ENCODE measurements at places on chromosomes 3 and 15.

GRCh38 chr3:106241593-106241992, 372.8 kb upstream of the CBLB start:
- no peak for DNase-seq
- no peaks in the 10 kb centered on the region for H3K4me1 ChIP-seq
- no peaks in the 10 kb centered on the region for H3K36me3 ChIP-seq
- no peaks in the 10 kb centered on the region for H3K27me3 ChIP-seq

DNA sequence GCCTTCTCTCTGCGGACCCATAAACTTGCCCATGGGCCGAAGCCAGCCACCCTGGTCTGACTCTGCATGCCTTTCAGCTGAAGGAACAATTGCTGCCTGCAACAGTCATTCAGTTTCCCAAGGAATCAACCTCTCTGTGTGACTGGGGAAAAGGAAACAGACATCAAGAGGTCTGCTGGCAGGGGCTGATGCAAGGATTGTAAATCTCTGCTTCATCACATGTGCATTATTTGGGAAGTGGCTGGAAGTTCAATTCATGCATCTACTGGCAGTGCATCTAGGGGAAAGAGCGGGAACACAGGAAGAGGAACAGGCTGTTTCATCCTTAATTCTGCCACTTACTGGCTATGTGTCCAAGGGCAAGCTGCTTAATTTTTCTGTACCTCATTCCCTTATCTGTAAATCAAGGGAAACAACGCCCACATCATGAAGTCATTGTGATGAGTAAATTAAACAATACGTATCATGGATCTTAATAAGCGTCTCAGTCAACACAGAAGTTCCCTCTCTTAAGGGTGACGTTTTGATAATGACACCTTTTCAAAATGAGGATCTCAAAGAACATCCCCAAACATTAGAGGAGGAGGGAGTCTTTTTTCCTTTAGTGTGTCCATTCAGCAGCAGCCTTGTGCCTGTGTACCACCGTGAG, 17.4 kb upstream of the ADPGK start:
- H3K36me3 ChIP-seq: no peaks in the 10 kb centered on the region
- H3K27me3 ChIP-seq: no peaks in the 10 kb centered on the region
- no peak for DNase-seq
- H3K27ac ChIP-seq: no peak overlapping the region

DNA sequence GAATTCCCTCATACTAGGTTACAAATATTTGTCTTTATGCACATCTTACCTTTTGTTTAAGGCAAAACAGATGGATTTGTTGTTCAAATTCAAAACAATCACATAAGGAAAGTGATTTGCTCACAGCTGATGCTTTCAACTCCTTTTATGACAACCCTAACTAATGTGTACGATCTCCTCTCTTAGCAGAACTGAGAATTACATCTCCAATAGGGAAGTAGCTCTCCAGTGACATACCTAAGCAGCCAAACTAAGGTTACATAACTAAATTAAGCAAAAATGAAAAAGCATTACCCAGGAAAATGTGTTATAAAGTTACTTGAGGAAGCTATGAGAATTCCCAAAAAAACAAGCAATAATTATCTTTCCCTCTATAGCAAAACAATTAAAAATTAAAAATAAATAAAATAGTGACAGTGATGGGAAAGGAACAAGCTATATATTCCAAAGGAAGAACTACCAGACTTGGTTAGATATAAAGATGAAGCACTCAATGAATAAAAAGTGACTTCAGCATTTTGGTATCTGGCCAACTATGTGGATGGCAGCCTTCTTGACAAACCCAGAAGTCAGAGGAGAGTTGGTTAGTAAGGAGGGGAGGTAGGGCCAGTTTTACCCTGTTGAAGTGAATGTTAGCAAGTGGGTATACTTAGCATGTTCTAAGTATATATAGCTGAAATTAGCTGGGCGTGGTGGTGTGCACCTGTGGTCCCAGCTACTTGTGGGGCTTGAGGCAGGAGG, 32.4 kb downstream of the PEAK1 start:
- H3K4me1 ChIP-seq: peaks cover 4% of the 10 kb centered on the region
- H3K36me3 ChIP-seq: no peaks in the 10 kb centered on the region
- no peaks in the 10 kb centered on the region for H3K27me3 ChIP-seq
- H3K27ac ChIP-seq: no peak overlapping the region
- DNase-seq: no peak
- H3K4me3 ChIP-seq: no peak overlapping the region

GRCh38 chr15:51403946-51404695, 62.7 kb downstream of the GLDN start:
- no peaks in the 10 kb centered on the region for H3K4me1 ChIP-seq
- H3K27ac ChIP-seq: no peak overlapping the region
- DNase-seq: no peak
- H3K27me3 ChIP-seq: peaks cover 4% of the 10 kb centered on the region
- H3K36me3 ChIP-seq: no peaks in the 10 kb centered on the region
